ENCODE measurements at places on chromosomes 13 and 19.

DNA sequence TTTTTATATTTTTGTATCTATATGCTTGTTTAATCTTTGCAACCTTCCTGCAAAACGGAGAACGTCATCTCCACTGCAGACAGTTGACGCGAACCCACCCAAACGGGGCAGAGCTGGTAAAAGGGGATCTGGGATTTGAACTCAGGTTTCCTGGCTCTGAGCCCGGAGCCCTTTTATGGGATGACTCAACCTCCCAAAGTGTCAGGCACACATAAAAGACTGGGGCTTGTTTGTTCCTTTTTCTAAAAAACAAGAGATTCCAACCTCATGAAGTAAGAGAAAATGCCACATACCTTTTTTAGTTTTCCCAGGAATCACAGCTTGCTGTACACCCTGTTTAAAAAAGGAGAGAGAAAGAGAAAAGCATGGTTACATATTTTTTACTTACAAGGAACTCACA is 78.9 kb downstream of the GADD45B start:
- no peak for DNase-seq

- DNase-seq = no peak
Measured at GRCh38 chr19:46917002-46917401, 56.2 kb downstream of the ARHGAP35 start.

- no peak for DNase-seq
Measured at GRCh38 chr19:35262101-35262761, 6.5 kb upstream of the USF2 start.

DNA sequence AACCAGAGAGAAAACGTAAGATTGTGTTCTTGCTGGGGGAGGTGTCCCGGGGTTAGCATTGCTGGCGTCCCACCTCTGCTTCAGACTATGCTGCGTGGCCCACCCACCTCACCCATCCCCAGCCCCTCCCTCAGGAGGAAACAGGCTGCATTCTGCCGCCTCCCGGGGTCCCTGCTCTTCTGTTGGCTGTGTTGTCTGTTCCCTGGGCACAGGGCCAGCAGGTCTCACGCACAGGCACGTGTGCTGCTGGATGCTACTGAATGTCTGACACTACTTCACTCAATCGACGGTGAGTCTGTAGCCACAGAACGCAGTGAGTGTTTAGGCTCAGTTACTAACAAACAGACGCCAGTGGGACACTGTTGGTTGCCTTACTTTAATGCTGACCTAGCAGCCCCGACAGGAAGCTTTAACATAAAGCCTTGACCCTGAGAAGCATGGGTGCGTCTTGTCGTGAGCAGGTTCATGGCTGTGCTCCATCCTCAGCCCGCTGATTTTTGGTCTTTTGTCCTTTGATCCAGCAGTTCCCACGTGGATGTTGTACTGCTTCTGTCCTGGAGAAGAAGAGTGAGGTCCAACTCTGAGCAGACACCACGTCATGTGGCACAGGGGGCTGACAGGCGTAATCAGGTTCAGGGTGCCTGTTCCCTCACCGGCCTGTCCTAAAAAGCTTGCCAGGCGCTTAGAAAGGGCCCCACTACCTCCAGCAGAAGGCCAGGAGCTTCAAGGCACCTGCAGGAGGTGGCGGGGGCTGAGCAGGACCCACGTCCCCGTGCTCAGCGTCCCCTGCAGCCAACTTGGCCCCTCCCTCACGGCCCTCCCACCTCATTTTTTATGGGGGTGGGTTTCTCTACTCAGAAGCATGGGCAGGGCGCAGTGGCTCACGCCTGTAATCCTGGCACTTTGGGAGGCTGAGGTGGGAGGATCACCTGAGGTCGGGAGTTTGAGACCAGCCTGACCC is 26.0 kb downstream of the NAXD start:
- DNase-seq = no peak
